Anterior cingulate cortex (tissue), 58 donors: ENCODE measurements at places on chromosomes 11 and 22.

GRCh38 chr11:79200398-79201070 lies 240.3 kb downstream of the TENM4 start:
- no peak for DNase-seq

DNA sequence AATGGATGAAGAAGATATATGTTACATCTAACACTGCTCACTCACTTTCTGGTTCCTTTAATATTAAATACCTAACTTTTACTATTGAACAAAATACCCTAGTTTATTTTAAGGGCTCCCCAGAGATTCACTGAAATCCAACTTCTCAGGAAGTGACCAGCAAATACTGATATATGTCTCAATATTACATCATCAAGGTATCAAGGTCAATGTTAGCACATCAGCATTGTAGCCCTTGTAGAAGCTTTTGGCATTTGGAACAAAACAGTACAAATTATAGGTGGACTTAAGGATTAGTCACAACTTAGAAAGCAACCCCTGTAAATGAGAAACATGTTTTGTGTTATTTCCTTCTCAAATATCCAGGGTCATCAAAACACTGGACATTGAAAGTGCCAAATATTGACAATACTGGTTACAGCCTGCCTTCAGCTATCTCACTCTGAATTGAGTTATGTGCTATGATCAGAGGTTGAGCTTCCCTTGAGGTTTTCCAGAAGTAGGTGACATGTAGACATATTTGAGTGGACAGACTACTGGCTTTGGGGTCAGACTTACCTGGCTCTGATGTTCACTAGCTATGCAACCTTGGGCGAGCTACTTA lies 1.9 kb upstream of the ATL3 start:
- no peak for DNase-seq

DNA sequence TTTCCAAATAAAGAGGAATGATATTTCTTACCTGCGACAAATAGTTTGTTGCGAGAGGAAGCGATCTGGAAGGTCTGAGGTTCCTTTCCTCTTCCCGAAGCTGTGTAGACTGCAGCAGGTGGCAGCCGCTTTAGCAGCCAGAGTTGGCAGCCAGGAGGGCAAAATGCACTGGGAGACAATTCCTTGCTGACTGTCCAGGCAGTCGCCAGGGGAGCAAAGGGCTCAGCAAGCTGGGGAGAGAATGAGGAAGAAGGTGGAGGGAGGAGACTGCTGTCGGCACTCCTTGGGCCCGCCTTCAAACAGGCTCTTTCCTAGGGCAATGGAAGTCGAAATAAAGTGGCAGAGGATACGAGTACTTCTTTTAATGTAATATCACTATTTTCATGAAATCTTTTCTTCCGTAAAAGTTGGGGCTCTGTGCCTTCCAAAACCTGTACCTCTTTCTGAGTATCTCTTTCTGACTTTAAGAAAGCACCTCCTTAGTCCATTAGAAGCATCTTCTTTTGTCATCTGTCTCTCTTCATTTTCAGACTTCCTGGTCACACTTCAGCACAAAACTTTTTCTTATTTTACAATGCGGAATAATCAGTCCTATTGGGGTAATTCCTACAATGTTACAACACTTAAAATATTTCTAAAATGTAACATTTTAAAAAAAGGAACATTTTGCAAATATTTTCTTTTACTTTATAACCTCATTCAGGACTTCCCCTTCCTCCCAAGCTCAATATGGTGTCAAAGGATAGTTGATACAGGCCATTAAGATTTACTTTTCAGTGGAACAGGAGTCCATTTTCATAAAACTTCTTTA lies at the start of gene IL18:
IL18 (minus strand) TSS at position 220 of the 811 bp plus-strand sequence. CDS start 9,041 bp downstream, outside the sequence.
- DNase-seq = peak; percentile 6

DNA sequence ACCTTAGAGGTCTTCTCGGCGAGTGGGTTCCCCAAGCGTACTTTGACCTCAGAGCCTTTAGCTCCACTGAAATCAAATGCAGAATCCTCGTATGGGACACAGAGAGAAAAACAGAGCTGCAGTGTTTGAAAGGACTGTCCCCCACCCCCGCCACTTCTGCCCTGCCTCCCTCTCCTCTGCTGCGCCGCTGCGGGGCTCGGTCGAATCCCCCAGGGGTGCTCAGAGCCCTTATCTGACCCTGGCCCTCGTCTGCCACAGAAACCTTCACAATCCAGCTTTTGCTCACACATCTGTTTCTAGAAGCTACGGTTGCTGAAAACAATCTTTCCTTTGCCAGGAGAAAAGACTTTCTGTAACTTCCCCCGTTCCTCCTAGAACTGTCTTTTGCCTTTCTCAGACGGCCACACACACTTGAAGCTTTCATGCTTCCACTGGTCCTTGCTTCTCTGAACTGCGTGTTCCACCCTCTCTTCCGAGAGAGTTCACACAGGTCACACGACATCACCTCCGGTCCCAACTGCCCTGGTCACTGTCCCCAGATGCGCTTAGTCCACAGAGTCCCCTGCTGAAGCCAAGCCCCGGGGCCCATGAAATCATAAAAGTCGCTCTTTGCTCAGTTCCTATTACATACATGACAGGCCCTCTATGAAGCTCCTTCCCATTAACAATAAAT lies 3.7 kb downstream of the SMIM35 start:
- DNase-seq = no peak
